ENCODE measurements at places on chromosomes 11 and 22. TPM values are rescaled to one million over a fixed set of nuclear protein-coding genes. Genes with fewer than 3 reads are reported as not detected.

The UPK3A gene
- not detected for total RNA-seq

The CREB3L1 gene
- 3.3 TPM for total RNA-seq

The PEX16 gene
- total RNA-seq, result 28.6 TPM

GRCh38 chr11:6127881-6128280 is 20.4 kb downstream of the OR56B4 start:
- no peaks in the 10 kb centered on the region for H3K4me1 ChIP-seq
- DNase-seq, result no peak
- no peak overlapping the region for H3K4me3 ChIP-seq

DNA sequence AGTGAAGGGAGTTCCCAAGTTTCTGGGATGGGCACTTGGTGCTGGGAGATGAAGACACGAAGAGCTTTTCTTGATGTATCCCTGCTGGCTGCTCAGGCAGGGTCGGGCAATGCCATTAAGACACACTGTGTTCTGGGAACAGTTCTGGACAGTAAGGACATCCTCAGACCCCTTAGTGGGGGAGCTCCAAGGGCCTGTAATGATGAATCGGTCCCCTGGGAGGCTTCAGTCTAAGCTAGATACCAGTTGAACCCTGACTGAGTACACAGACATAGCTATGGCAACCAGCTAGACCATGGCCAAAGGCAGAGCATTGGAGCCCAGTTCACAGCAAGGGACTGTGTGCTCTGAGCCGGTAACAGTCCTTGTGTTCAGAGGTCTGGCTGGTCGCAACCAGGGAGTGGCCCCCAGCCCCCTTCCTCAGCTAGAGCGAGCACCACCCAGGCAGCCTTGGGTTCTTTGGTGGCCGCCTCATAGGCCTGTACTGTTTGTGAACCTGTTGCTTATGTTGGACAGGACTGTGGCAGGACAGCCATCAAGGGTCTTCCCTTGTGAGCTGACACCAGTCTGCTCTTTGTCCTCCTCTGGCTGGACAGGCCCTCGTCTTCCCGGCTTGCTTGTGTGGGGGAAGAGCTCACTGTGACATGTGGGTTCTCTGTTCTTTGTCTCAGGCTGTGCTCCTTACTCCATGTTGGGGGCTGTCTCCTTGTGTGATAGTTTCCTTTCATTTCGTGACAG is 25.0 kb downstream of the MED15 start:
- peaks cover 24% of the 10 kb centered on the region for H3K36me3 ChIP-seq
- H3K27ac ChIP-seq, result no peak overlapping the region
- DNase-seq, result no peak
- H3K4me3 ChIP-seq, result no peak overlapping the region
- H3K27me3 ChIP-seq, result no peaks in the 10 kb centered on the region
- no peaks in the 10 kb centered on the region for H3K4me1 ChIP-seq

DNA sequence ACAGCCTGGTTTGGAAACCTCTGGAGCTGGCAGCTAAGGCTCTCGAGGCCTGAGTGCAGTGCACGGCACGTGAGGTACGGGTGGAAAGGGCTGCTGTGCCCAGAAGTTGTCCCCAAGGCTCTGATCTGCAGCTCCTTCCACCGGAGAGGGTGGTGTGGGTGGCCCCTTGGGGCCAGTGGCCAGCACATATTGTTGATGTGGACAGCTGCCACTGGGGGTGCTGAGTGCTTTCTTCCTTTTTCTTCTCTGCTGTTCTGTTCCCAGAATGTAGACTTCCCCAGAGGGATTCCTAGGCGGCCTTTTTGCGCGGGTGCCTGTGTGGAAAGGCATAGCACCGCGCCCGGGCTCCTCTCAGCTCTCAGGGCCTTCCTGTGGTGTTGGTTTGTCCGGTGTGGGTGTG is 1476.5 kb downstream of the TBC1D22A start:
- peaks cover under 1% of the 10 kb centered on the region for H3K36me3 ChIP-seq
- no peak overlapping the region for H3K4me3 ChIP-seq
- H3K4me1 ChIP-seq, result no peaks in the 10 kb centered on the region
- no peak for DNase-seq

DNA sequence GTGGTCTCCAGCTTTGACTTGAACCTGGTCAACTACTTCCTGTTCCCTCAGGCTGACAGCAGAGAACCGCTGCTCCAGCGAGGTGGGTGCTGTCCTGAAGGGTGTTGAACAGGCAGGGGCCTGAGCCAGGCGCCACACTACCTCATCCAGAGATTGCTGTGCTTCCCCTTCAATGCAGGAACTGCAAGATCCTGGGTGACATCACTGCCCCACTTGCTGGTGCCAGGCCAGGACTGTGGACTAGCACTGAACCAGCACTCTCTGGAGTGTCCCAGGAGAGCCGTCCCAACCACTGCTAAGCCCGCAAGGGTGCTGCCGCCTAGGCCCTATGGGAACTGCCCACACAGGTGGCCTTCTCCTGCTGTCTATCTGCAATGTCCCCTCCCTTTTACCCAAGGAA is 51.7 kb downstream of the GAB4 start:
- H3K4me3 ChIP-seq, result no peak overlapping the region
- DNase-seq, result no peak
- no peaks in the 10 kb centered on the region for H3K27me3 ChIP-seq
- peaks cover 5% of the 10 kb centered on the region for H3K36me3 ChIP-seq

- no peaks in the 10 kb centered on the region for H3K27me3 ChIP-seq
- peaks cover 73% of the 10 kb centered on the region for H3K36me3 ChIP-seq
- H3K27ac ChIP-seq, result no peak overlapping the region
- peaks cover 8% of the 10 kb centered on the region for H3K4me1 ChIP-seq
Measured at GRCh38 chr22:31271485-31271884, 20.8 kb downstream of the PIK3IP1 start.

DNA sequence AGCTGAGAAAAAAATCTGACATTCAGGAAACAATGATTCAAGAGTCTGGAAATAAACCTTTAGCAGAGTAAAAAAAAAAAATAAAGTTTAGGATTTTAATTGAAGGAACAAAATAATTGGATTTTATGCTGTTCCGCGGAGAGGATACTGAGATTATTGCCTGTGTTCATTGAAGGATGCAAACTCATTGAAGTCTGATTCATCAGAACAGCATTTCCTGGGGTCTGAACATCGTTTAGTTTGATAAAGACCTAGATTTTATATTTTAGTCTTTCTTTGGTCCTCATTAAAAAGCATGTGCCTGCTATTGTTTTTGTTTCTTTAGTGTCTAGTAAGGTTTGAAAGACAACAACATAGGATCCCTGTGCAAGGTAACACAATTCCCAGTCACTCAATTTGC is 4.5 kb downstream of the TLCD5 start:
- no peak overlapping the region for H3K27ac ChIP-seq
- DNase-seq, result no peak
- H3K4me3 ChIP-seq, result no peak overlapping the region
- no peaks in the 10 kb centered on the region for H3K27me3 ChIP-seq
- 0 out of 2 replicates have a peak, but pooled peaks cover 2% of the 10 kb centered on the region for H3K4me1 ChIP-seq
